ENCODE measurements at places on chromosomes 5 and 9.
A peak's percentile ranks its signal among the peaks of the same experiment; 100 is the strongest.

DNA sequence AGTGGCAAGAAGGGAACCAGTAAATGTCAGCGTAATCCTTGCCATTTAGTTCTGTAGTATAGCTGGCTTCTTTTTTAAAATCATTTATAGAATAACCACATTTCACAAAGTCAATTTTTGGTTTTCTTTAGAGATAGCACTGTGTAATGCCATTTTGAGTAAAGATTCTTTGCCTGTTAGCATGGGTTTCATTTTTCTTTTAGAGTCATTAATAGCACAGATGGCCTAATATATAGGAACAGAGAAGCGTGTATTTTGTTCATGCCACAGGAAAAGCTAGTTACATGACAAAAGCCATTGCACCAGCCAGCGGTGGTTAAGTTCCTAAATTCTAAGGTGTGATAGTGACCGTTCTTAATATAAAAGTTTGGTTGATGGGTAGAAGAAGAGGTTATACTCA, 1363.9 kb downstream of the MAT2B start:
- no peak for DNase-seq

- no peak for DNase-seq
These were observed 3.1 kb downstream of the ARHGEF39 start for GRCh38 chr9:35661756-35662350.

DNA sequence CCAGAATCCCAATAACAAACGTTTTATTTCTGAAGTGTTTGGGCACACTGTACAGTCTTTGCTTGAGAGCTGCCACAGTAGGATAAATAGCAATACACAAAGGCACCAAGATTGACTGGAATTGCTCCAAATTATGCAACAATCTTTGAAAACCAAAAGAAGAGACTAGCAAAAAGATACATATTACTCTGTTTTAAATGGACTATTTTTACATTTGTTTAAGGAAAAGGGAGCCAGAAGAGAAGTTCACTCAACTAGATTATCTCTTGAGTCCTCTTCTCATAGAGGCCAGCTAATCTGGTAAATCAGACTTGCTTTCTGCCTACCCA, 385.0 kb upstream of the SLC30A5 start:
- DNase-seq: no peak

GRCh38 chr5:35012365-35012764, 35.4 kb downstream of the AGXT2 start:
- DNase-seq: no peak

DNA sequence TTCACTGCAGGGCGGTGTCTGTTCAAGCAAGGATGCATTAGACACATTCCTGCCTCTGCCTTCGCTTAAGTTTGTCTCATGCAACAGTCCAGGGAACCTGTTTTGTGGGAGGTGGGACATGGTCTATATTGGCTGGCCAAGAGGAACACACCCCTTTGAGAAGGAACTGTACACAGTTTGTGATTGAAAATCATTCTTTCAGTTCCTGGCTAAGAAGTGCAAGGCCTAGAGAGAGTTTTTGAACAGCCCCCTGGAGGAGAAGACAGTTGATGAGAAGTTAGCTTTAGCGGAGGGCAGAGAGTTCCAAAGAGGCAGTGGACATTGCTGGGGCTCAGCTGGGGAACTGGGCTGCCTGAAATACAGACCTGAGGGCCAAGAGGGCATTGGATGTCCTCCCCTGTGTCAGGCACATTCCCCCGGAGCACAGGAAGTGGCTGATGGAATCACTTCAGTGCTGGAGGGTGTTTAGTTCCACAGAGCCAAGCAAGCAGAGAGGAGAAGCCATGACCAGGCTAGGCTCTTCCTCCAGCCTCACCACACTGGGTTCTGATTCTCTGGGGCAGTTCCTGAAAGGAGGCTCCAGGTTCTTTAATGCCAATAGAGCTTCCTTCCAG, 66.6 kb downstream of the RGS3 start:
- DNase-seq: no peak

DNA sequence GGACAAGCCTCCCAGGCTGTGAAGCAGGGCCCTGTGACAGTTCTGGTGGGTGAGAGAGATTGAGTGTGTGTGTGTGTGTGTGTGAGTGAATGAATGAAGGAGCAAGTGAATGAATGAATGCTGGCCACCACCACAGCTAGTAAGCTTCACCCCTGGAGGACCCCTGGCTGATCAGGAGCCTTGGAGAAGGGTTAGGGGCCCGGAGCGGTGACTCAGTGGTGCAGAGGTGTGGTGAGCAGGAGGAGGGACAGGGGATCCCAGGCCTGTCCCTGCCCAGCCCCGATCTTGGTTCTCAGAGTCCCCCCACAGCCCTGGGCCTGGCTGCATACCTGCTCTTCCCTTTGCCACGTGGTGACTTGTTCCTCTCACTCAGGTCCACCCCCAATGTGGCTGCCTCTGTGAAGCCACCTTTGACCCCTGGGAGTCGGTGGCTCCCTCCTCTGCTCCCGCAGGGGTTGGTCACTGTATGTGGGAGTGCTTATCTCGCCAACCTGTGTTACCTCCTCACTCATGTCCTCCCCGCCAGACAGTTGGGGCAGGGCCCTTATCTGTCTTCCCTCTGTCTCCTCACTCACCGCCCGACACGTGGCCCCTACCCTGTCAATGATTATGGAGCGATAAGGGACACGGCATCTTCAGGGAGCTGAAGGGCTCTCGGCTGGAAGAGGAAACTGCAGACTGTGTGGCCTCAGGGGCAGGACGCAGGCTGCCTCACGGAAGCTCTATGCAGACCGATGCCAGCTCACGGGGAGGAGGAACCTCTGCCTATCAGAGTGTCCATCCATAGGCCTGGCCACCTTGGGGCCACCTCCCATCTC, 99.9 kb upstream of the PITX1 start:
- DNase-seq: no peak

DNA sequence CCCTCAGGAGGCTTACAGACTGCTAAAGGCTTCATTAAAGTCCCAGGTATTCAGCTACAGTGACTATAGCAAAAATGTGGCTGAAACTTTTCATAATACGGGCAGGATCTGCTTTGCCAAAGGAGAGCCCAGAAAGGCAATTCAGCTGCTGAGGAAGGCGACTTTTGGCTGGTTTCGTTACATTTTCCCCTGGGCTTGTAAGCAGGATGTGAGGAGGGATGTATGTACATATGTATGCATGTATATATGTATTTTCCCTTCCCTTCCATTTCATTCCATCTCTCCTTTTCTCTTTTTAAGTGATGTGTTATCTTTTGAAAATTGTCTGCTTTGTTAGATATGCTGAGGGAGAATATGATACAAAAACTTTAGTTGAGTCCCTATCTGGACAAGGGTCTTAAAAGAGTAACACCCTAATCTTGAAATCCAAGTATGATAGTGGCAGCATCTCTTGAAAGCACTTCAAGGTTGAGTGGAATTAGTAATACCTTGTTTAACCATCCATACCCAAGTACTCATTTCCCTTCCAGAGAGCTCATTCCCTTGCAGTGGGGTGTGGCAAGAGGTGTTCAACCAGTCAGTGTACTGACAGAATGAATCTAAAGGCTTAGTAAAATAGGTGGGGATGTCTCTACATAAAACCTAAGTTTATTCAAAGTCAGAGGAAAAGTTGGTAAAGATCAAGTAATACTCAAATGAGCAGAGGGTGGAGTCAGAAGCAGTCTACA, 28.7 kb downstream of the RAD1 start:
- DNase-seq: no peak

DNA sequence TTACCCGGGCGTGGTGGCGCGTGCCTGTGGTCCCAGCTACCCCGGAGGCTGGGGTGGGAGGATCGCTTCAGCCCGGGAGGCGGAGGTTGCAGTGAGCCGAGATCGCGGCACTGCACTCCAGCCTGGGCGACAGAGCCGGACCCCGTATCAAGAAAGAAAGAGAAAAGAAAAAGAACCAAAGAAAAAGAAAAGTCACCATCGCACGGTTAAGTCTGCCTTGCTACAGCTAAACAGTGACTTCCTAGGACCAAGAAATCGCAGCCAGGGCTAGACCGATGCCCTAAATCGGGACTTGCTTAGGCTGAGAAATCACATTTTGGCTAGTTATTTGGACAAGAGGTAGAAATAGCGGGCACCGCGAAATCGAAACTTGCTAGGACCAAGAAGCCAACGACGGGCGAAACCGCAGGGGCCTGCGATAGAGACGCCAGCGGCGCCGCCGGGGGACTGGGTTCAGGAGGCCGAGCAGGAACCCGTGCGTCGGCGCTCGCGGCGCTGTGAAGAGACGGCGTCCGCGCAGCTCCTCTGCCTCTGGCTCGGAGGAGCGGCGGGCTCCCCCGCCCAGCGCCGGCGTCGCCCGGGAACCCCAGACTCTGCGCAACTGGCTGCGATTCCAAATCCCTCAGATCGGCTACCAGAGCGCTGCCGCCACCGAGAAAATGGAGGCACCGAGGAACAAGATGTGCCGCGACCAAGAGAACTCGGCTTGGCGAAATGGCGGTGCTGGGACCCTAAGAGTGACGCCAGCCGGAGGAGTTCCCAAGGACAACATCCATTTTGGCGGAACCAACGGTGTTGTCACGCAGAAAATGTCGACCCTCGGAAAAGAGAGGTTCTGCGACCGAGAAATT, 26.1 kb upstream of the ANXA2R start:
- DNase-seq: peak; percentile 78

- no peak for DNase-seq
These were observed 116.0 kb upstream of the LPCAT1 start for GRCh38 chr5:1639757-1640156.

Data from globus pallidus (tissue), 1 donor.